ENCODE measurements at places on chromosomes 16 and 17.

DNA sequence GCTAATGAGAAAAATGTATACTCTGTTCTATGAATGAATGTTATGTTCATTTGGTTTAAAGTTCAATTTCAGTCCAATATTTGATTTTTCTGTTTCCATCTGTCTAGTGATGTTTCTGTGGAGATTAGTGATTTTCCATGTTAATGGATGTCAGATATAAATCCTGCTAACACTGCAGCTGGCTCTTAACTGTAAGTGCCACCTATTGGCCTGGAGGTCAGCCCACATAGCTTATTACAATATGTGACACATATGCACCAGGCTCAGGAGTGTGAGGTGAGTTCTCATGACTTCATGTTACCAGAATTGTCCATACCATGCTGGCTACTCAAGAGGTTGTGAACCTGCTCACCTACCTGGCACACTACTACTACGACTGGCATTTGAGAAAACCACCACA is 17.1 kb downstream of the ATF7IP2 start:
- no peak for DNase-seq

GRCh38 chr17:37541880-37542660 is 52.4 kb downstream of the DUSP14 start:
- DNase-seq: peak; percentile 68

GRCh38 chr17:81890447-81891302 is 711 bp downstream of the ALYREF start:
- no peak for DNase-seq

- peak; percentile 57 for DNase-seq
Measured at GRCh38 chr17:6589266-6589946, 33.1 kb upstream of the PITPNM3 start.

GRCh38 chr16:75860326-75861053 is 134.2 kb upstream of the CPHXL start:
- no peak for DNase-seq

DNA sequence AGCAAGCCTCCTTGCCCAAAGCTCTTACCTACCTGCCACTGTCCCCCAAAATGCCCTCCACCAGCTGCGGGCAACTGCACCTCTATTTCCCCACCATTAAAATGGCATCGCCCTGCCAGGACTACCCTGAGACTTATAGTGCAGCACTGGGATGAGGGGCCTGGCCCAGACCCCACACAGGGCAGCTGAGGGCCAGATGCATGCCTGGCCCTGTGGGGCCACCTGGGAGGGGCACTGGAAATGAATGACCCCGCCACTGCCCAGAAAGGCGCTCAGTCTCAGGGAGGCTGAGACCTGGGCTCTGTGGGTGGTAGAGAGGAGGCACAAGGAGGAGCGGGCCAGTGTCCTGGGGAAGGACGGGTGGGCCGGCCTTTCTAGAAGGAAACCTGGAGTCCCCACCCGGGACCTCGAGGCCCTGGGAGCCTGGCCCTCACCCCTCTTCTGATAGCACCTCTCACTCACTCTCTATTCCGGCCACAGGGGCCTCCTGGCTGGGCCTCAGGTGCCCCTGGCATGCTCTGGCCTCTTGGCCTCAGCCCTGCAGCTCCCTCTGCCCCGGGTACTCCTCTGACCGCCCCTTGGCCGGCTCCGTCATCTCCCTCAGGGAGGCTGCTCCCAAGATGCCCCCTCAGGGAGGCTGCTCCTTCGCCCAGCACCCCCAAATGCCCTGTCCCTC is 26.9 kb downstream of the KATNB1 start:
- no peak for DNase-seq

GRCh38 chr17:8649157-8650118 is 18.9 kb upstream of the MYH10 start:
- peak; percentile 95 for DNase-seq

- DNase-seq: no peak
Measured at GRCh38 chr17:34566201-34566600, 13.2 kb upstream of the TMEM132E start.
